ENCODE measurements at places on chromosomes 1 and 21.

GRCh38 chr1:41286992-41287391 is 44.9 kb upstream of the SCMH1 start:
- no peak for DNase-seq

- no peak for DNase-seq
These were observed 4.6 kb upstream of the TIE1 start for GRCh38 chr1:43296207-43296606.

DNA sequence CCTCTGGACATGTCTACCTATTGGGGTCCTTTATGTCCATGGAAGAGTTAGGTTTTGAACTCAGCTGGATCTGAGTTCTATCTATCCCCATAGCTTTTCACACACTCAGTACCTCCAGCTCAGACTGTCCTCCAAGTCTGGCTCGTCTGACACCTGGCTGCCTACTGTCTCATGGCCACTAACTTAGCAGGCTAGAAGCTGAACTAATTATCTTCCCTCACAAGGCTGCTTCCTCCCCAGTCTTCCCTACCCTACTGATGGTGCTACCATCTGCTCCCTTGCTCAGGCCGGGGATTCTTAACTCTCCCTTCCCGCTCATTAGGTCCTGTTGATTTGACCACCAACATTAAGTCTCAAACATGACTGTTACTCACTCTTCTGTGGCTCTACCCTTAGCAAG is 13.4 kb downstream of the VANGL2 start:
- no peak for DNase-seq

DNA sequence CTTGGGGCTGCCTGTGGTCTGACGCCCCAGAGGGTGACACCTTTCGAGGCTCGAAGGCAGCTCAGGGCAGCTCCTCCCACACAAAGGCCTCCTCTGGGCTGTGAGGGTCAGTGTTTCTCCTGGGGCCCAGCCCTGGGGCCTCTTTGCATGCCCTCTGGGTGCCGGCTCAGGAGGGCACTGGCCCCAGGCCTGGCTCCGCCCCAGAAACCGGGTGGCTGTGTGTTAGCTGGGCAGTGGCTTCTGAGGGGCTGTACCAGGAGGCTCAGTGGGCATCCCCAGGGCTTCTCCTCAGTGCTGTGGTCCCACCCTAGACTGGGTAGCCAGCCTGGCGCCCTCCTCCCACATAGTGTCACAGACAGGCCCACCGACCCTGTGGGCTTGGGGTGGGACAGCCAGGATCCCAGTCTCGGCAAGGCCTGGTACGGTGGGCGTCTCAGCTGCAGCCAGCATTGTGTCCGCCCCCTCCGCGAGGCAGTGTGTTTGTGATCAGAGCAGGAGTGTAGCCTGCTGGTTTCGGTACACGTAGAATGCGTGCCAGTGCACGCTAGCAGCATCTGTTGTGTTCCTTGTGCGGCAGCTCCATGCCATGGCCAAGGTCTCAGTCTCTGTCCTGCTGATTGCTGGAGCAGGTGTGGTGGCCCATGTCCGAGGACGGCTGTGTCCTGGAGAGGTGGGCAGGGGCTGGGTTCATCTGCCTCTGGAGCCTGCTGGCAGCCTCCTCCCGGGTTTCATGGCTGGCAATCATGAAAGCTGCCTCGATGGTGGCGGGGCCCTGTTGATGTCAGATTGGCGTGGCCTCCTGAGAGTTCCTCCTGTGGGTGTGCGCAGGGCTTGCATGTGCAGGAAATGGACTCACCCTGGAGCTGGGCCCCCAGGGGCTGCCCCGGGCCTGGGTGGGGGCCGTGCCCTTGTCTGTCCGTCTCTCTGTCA is 28.0 kb downstream of the RRP1 start:
- no peak for DNase-seq

GRCh38 chr1:177307771-177308170 is 137.0 kb downstream of the BRINP2 start:
- no peak for DNase-seq

- no peak for DNase-seq
These were observed 66.8 kb downstream of the LUZP1 start for GRCh38 chr1:23101887-23102286.

DNA sequence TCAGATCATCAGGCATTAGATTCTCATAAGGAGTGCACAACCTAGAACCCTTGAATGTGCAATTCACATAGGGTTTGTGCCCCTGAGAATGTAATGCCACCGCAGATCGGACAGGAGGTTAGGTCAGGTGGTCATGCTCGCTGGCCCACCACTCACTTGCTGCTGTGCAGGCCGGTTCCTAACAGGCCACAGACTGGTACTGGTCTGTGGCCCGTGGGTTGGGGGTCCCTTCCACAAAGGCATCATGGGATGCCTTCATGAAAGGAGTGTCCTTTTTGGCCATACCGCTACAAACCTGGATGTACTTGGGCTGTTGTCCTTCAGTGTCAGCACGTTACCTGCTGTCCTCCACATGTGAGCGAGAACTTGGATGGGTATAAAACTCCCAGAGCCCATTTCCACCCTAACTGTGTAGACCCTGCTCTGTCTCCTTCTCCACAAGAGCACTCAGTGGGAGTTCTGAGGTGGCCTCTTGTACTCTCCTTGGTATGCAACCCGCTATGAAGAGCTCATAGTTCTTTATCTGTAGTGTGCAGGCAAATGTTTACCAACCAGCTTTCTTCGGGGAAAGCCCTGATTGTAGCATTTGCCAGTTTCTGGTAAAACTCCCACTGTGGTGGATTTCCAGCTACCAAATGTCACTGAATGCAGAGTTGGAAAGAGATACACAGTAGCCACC is 41.7 kb upstream of the SLC19A1 start:
- DNase-seq: no peak

GRCh38 chr1:60348884-60349283 is 275.3 kb upstream of the C1orf87 start:
- DNase-seq: no peak

DNA sequence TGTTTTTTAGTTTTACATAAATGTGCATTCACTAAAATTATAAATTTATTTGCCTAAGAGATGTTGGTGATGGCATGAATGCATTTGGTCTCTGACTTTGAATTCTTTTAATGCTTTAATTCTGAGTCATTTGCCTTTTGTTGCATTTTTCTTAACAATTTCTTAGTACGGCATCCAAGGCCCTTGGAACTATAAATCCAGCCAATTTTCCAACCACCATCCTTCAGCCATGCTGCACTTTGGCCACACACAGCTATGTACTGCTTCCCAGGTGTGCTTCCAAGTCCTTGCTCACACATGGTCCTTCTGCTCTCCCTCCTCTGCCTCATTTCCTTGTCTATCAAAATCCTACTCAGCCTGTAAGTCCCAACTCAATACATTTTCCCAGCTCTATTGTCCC is 161.0 kb downstream of the DHRS3 start:
- no peak for DNase-seq

GRCh38 chr1:111275079-111275478 is 15.6 kb upstream of the CHIA start:
- DNase-seq: no peak

DNA sequence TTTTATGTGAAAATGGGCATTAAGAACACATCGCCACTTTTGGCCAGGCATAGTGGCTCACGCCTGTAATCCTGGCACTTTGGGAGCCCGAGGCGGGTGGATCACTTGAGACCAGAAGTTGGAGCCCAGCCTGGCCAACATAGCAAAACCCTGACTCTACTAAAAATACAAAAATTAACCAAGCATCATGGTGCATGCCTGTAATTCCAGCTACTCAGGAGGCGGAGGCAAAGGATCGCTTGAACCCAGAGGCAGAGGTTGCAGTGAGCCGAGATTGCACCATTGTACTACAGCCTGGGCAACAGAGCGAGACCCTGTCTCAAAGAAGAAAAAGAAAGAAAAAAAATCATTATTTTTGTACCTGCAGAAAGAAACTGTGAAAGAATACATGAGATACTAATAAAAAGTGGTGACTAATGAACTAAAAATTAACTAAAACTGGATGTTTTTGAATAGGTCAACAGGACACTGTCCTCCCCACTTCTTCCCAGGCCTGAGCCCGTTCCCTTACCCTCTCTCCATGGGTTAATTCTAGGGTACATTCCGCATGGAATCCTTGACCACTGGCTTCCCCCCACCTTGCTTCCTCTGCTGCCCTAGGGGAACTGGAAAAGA is 8.3 kb upstream of the TINAGL1 start:
- no peak for DNase-seq

- no peak for DNase-seq
These were observed 222.5 kb downstream of the RPS6KC1 start for GRCh38 chr1:213273546-213273945.

DNA sequence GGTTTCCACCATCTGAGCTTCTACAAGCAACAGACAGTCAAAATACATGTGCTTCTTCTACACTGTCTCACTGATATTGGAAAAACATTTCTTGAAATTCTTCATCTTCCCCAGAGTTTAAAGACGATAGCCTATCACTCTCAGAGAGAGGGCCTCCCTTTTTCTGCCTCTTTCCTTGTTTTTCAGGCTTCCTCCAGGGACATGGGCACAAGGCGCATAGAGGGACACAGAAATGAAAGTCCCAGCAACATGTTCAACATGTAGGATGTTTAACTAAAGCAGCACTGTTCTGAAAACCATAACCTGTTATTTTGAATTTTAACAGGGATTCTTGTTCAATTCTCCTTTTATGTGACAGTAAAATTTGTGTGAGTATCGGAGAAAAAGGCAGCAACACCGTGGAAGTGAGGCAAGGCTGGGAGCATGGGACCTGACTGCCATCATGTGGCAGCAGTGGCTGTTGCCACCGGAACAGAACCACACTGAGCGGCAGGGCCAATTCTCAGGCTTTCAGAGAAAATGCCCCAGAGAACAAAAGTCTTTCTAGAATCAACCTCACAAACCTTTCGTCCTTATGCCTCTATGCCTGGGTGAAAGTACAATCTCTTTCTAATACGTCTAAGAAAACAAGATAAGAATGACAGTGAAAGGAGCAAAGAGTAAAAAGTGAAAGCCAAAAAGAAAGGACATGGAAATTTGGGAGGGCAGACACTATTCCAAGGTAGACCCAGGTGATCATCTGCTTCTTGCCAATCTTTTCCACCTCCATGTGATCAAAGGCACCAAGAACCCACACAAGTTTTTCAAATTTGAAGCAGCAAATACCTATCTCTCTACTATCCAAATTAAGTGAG is 54.5 kb downstream of the PCNX2 start:
- DNase-seq: no peak

- no peak for DNase-seq
These were observed 82.2 kb upstream of the ABCD3 start for GRCh38 chr1:94335950-94336349.

GRCh38 chr1:101520302-101520701 is 283.5 kb downstream of the S1PR1 start:
- no peak for DNase-seq

DNA sequence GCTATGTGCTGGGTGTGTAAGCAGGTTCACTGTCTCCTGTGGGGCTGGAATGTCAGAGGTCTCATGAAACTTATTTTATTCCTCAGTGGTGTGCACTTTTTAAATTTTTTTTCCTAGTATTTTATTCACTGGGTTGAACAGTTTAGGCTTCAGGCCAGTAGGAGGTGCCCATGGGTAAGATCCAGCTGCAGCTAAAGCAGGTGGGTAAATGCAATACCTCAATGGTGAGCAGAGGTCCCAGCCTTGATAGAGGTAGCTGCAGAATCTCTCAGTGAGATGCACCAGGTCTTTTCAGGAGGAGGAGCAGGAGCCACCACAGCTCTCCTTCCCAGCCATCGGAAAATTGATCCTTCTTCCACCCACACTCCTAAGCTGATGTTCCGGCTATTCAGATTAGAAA is 12.6 kb upstream of the OR6N2 start:
- no peak for DNase-seq

Measured in activated T-cell treated with anti-CD3 and anti-CD28 coated beads for 1 hour (primary cell).